ENCODE measurements at places on chromosomes 2 and 18.

DNA sequence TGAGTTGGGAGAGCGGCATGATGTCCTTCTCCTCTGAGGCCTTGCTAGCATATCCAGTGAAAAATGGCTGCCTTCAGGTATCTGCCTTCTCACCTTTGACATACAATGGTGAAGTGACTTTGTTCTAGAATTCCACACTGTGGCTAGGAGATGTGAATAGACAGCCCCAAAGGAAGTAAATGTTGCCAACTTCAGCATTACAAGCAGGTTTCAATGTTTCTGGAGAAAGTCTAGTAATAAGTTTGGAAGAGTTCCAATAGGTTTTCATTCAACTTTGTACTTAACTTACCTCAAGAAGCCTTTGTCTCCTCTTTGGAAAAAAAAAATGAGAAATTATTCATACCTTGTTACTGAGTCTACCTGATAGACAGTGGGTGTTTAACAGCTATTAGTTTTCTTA lies 421.3 kb upstream of the MMADHC start:
- no peak for DNase-seq

- DNase-seq: no peak
These were observed 315.1 kb upstream of the EPAS1 start for GRCh38 chr2:45982096-45982495.

DNA sequence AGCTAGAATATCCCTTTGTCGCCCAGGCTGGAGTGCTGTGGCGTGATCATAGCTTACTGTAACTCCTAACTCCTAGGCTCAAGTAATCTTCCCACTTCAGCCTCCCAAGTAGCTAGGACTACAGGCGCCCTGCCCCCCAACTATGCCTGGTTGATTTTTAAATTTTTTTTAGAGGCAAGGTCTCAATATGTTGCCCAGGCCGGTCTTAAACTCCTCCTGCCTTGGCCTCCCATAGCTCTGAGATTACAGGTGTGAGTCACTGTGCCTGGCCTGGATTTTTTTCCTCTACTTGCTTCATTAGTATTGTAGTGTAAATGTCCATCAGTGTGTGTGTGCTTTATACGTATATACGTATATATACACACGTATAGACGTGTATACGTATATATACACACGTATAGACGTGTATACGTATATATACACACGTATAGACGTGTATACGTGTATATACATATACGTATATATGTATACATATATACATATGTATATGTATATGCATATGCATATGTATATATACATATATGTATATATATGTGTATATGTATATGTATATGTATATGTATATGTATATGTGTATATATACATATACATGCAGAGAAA lies 124.4 kb downstream of the DIS3L2 start:
- no peak for DNase-seq

GRCh38 chr2:147223553-147224060 lies 621.2 kb upstream of the ACVR2A start:
- DNase-seq: no peak
